ENCODE measurements at places on chromosomes 1 and 21.

GRCh38 chr1:222104694-222105392 is 363.0 kb upstream of the DUSP10 start:
- DNase-seq, result no peak

DNA sequence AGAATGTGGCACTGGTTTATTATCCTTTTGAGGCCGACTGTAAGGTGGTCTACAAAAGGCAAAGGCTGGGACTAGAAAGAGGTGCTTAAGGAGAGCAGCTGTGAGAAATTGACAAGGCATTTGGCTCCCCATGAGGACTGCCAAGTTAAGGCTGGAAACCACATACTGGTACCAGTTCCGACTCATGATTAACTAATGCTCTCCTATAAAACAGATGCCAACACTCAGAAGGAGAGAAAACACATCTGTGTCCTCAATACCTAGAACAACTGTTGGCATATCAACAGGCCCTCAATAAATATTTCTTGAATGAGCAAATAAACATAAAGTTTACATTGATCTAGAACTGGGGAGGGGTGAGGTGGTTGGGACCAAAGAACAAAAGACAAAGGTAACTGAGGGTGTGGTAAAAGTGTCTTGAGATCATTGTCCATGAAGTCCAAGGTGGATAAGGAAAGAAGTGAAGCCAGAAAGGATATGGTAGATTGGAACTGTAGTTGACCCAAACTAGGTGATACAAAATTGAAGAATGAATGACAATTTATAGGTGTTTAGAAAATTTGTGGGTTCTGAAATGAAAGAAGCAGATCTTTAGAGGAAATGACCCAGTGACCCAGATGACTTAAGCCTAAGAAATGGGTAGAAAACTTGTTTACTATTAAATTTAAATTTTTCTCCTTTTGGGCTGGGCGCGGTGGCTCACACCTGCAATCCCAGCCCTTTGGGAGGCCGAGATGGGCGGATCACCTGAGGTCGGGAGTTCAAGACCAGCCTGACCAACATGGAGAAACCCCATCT is 16.9 kb upstream of the MCL1 start:
- no peak for DNase-seq

GRCh38 chr21:45029298-45029947 is 45.0 kb upstream of the ADARB1 start:
- DNase-seq, result no peak

- DNase-seq, result no peak
Observed at GRCh38 chr1:157233131-157233530, 94.9 kb upstream of the ETV3 start.

GRCh38 chr1:107277022-107277421 is 136.2 kb downstream of the NTNG1 start:
- no peak for DNase-seq

DNA sequence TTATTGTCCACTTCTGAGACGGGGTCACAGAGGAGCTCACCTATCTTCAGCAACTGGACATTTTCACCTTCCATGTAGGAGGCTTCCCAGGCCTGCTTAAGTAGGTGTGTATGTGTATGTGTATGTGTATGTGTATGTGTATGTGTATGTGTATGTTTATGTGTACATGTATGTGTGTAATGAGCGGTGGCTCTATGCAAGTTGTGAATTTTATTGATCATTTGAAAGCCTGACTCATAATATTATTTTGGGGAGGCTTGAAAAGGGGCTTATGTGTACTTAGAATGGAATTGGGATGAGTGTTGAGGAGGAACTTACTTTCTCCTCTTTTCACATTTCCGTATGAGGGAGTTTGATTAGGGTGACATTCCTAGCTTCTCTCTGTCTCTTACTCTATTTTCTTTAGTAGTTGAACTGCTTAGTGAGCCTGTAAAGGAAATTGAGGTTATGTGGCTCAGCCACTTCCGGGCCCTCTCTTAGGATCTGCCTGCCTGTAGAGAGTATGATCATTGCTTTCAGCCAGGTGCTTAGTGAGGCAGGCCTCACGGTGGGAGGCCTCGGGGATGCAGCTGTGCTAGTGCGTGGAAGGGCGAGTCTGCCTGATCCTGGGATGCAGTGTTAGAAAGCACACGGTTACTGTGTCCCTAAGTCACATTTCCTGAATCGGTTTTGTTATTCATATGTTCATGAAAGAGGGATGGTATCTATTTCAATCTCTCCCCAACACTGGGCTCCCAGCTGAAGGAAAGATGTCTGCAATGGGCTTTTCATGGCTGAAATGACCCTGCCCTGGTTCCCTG is 61.0 kb downstream of the IER5 start:
- DNase-seq, result peak; percentile 46

- no peak for DNase-seq
Observed at GRCh38 chr21:34020983-34021553, 52.3 kb upstream of the MRPS6 start.

DNA sequence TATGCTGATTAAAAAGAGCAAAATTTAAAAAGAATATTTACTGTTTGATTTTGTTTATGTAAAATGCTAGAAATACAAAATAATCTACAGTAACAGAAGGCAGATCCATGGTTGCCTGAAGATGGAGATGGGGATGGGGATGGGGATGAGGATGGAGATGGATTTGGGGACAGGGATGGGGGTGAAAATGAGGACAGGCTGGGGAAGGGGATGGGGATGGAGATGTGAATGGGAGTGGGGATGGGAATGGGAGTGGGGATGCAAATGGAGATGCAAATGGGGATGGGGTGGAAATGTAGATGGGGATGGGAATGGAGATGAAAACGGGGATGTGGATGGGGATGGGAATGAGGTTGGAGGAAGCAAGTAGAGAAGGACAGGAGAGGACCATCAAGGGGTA is 252.2 kb downstream of the PLPP3 start:
- no peak for DNase-seq

DNA sequence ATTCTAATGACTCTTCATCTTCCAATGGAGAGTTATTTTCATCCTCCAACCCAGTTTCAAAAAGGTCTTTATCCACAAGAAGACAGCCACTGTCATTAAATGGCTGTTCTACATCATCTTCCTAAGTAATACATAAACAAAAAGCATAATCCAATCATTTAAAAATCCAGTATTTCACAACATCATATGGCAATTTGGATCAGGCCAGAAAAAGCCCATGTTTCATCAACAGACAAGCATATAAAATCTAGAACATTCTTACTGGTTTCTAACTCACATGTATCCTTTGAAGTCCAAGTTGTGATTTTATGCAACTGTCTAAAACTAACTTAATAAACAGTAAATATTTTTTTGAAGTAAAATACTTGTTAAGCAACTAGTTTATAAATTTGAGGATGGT is 6.6 kb downstream of the CLSPN start:
- no peak for DNase-seq

GRCh38 chr1:17567582-17567981 is 28.1 kb downstream of the ARHGEF10L start:
- DNase-seq, result no peak

- DNase-seq, result no peak
Observed at GRCh38 chr21:38945545-38946245, 140.0 kb downstream of the ETS2 start.

- DNase-seq, result no peak
Observed at GRCh38 chr1:198084241-198084908, 72.4 kb upstream of the NEK7 start.

- DNase-seq, result no peak
Observed at GRCh38 chr21:38911484-38912101, 105.9 kb downstream of the ETS2 start.

DNA sequence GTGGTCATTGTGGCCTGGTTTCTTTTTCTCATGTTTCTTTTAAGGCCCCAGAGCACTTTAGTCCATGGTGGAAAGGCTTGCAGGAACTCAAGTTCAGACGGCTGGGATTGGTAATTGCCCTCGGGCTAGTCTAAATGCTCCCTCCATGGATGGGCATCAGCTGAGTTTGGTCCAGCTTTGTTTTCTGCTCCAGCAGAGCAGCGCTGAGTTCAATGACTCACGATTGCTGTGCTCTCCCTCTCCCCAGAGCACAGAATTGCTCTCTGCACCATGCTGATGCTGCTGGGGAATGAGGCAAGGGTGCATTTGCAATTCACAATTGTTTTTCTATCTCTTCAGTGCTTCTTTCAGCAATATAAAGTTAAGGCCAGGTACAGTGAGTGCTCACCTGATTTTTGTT is 1.8 kb upstream of the OR2T6 start:
- no peak for DNase-seq

DNA sequence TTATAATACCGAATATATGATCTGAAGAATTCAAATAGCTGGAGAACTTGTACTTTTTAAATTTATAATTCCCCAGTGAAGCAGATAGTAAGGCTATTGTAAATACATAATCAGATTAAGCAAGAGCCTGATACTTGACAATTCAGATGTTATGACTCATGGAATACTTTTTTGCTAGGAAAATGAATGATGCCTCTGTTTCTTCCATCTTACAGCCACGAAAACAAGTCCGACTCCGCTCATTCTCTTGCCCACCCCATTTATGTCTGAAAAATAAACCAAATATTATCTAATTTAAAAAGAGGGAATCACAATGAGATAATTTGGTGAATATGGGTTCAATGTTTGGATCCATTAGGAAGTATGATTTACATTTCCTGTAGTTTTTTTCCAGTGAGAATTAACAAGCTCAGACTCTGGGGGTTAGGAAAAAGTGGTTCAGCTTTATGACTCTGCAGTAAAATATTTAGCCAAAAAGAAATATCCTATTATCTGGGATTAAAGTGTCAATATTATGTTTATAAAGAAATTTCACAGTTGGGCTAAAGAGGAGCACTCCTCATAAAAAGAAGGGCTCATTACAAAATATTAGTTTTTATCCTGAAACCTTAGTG is 50.4 kb upstream of the DAB1 start:
- no peak for DNase-seq

DNA sequence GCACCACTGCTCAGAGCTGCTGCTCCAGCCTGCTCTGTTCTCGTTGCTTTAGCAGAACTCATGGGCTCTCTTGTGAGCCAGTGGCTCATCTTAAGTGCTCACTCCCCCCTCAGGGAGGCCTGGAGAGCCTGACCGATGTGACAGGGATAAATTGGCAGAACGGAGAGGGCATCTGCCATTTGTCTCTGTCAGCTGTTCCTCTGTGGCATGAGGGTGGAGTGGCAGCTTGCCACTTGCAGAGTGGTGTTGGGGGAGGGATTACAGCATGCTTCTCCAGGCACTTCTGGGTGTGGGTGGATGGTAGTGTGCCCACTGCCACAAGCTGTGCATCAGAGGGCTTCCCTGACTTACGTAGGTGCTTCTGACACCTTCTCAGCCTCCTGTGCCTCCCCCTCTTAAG is 229.5 kb downstream of the PAPPA2 start:
- no peak for DNase-seq

DNA sequence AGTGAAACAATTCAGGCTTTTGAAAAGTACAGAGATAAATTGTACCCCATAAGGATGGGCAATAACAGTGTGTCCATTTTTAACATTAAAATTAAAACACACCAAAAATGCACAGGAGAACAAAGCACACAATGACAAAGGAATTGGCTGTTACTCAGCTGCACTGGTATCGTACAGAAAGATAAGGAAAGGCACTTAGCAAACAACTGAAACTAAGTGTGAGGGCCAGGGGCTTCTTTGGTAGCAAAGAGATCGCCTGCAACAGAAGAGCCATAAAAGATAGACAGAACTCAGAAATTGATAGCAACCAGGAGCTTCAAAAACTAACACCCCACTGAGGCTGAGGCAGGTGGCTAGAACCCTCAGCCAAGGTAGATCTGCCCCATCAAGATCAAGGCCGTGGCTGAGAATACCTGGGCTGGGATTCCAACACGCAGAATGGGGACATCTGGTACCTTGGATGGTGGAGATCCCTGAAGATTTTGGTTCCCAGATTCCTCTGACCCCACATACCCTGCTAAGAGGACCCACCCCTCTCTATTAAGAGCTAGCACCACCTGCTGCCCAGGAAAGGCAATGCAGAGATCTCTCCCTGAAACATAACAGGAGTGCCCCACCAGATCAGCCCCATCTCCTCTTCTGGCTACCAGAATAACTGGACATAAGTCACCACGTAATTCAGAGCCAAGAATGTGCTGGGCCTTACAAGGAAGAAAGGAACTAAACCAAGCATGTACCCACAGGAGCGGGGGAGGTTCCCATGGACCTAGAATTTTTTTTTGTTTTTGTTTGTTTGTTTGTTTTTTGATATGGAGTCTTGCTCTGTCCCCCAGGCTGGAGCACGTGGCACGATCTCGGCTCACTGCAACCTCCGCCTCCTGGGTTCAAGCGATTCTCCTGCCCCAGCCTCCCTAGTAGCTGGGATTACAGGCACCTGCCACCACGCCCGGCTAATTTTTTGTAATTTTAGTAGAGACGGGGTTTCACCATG is 16.2 kb downstream of the PLEKHO1 start:
- DNase-seq, result peak; percentile 55

- DNase-seq, result peak; percentile 19
Observed at GRCh38 chr21:36419996-36420395, 34.8 kb downstream of the CHAF1B start.

DNA sequence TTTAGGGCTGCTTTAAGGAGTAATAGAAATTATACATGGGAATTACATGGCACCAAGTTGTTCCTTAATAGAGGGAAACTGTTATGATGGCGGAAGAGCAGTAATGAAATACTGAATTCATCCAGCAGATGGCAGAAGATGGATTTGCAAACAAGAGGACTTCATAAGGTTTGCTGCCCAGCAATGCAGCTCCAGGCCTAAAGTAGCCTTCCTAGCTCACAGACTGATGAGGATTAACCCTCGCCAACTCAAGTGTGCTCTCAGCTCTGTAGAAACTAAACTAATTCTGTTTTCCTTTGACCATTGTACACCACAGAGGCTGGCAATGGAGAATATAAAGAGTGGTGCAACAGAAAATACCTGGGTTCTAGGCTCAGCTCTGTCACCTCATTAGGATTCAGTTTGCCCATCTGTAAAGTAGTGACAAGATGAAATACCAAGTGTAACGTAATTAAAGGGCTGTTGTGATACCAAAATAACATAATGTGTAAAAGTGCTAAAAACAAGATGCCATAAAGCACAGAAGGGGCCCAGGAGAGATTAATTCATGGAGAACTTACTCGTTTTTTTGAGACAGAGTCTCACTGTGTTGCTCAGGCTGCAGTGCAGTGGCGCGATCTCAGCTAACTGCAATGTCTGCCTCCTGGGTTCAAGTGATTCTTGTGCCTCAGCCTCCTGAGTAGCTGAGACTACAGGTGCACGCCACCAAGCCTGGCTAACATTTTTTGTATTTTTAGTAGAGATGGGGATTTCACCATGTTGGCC is 102.4 kb upstream of the SERBP1 start:
- no peak for DNase-seq

DNA sequence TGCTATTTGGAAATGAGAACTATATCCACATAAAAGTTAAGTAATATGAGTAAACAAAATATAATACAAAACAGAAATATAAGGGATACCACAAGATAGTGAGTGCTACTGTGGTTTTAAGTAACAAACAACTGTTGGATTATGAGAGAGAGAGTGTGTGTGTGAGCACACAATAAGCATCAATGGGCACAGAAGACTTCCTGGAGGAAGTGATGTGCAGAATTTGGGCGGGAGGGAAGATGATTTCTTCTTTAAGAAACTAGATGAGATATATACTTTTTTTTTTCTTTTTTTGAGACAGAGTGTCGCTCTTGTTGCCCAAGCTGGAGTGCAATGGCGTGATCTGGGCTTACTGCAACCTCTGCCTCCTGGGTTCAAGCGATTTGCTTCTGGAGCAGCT is 7.9 kb upstream of the IER5 start:
- no peak for DNase-seq

Data from stimulated activated CD4-positive, alpha-beta T cell treated with anti-CD3 and anti-CD28 coated beads, Interleukin-12 subunit alpha, Interleukin-12 subunit beta, amount 100 ng/mL, for 4 hours (primary cell).